ENCODE measurements at places on chromosomes 6 and 20. TPM values are rescaled to one million over a fixed set of nuclear protein-coding genes. Genes with fewer than 3 reads are reported as not detected.

- DNase-seq = no peak
Observed at GRCh38 chr6:53297004-53297403, 51.7 kb downstream of the ELOVL5 start.

GRCh38 chr6:111242452-111242851 lies 155.1 kb downstream of the SLC16A10 start:
- no peak for DNase-seq

DNA sequence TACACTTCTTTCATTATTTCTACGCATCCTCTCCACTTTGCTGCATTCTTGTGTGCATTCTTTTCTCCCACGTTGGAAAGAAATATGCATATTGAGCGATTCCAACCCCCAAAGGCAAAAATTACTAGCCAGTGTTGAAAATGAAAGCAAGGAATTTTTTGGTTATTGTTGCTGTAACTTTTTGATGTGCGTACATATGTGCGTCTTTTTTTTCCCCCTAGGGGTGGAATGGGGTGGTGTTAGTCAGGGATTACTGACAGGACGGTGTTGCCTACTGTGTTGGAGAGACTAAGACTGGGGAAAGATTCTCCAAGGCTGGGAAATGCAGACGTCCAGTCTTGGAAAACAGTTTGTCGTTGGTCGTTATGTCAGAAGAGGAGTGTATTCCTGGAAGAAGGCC lies 44.2 kb upstream of the ESR1 start:
- DNase-seq = no peak

GRCh38 chr6:36662380-36662779 lies 16.1 kb upstream of the CDKN1A start:
- no peak for DNase-seq

- no peak for DNase-seq
Observed at GRCh38 chr20:22492497-22492896, 91.9 kb downstream of the FOXA2 start.

TMEM74B gene
- 2.9 TPM for polyA plus RNA-seq

DNA sequence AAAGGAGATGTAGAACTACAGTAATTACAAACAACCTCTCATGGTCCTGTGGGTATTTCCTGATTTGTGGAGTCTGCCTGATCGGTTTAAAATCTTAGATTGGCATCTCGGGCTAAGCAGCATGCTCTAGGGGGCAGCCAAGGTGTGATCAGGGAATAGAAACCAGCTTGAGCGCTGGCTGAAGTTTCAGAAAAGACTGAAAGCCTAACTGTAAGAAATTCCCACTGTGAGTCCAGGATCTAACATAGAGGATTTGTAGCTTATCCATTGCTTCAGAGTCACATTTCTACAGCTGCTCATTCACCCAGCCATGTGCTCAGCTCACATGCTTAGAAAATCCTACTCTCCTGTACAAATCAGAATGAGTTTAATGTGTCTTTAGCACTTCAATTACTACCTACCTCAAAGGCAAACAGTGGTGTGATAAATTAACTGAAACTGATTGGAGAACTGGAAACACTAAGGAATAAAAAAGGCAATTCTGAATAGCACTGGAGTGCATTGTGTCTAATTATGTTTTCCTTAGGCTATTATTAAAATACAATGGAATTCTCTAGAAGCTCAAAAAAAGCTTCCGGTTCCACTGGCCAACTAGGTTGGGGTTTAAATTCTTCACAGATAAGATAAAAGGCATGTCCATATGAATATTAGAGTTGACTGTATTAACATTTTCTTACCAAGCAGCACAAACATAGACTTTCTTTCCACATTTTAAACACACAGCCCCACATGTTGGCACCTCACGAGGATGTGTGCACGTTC lies 73.8 kb upstream of the MPC1 start:
- no peak for DNase-seq
